ENCODE measurements at places on chromosomes 16 and 17.

GRCh38 chr17:57515662-57516211, 229.4 kb downstream of the CCDC182 start:
- no peak for DNase-seq

- DNase-seq, result no peak
Measured at GRCh38 chr17:59421722-59422121, 90.3 kb downstream of the YPEL2 start.

GRCh38 chr17:64736804-64737492, 74.8 kb upstream of the SMURF2 start:
- DNase-seq, result peak; percentile 71

DNA sequence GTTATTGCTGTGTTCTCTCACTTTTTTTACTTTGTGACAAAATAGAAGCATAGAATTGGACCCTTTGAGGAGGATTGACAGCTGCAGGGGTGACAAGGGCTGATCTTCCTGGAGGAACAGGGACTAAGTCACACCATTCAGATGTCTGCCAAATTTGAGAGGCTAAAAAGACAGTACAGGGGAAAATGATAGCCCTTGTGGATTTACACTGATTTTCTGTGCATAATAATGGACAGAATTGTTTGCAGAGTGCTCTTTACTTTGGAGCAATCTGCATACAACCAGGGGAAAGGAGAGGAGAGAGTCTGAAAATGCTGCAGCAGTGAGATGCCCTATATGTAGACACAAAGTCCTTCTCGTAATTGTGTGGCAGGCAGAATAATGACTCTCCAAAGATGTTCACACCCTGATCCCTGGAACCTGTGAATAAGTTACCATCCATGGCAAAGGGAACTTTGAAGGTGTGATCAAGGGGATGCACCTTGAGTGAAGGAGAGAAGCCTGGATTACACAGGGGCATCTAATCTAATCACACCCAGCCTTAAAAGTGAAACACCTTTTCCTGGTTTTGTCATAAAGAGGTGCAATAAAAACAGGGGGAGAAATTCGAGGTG, 221.4 kb upstream of the CPHXL start:
- no peak for DNase-seq

DNA sequence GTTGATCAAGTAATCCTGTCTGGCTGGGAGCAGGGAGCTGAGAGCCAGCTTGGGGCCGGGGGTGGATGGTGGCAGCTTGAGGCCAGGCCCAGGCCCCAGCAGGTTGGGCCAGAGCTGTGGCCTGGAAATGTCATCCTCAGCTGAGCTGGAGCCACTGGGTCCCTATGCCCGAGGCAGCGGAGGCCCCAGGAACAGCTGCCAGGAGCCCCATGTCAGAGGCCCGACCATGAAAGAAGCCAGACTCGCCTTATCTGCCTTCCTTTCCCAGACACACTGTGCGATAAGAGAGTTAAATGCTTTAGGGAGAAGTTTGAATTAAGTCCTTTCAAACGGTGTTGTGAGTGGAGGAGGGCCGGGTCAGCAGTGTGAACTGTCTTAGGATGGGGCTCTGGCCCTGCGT, 3.5 kb downstream of the SMTNL2 start:
- DNase-seq, result no peak

- no peak for DNase-seq
Measured at GRCh38 chr17:2485543-2485942, 26.1 kb downstream of the METTL16 start.

GRCh38 chr16:87421003-87421912, 29.1 kb downstream of the MAP1LC3B start:
- no peak for DNase-seq

GRCh38 chr17:57211543-57211942, 44.8 kb upstream of the MSI2 start:
- no peak for DNase-seq

GRCh38 chr17:37516127-37516571, 26.5 kb downstream of the DUSP14 start:
- DNase-seq, result no peak

GRCh38 chr16:4016658-4017057, 99.6 kb downstream of the ADCY9 start:
- DNase-seq, result peak; percentile 86

- no peak for DNase-seq
Measured at GRCh38 chr16:12769525-12769924, 34.2 kb downstream of the CPPED1 start.

DNA sequence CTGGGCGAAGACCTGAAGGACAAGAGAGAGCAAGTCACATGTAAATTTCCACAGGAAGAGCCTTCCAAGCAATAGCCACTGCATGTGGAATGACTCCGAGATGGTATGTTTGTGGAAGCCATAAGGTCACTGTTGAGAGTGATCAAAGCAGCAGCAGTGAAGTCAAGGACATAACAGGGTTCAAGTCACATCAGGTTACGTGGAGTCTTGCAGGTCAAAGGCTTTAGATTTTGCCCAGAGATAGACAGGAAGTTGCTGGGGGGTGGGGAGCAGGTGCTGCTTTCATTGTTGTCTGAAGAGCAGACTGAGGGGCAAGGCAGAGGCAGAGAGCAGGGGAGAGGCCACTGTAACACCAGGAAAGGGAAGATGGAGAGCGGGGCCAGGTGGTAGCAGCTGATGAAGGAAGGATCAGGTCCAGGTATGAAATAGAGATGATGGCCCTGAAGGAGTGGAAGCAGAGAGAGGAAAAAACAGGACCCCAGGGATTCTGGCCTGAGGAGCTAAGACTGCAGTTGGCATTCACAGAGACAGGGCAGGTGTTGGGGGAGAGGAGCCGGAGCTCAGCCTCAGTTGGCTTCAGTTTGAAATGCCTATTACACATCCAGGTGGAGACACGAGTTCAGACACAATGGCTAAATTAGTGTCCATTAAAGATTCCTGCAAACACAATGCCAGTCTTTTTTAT, 129.3 kb upstream of the AXIN2 start:
- no peak for DNase-seq

DNA sequence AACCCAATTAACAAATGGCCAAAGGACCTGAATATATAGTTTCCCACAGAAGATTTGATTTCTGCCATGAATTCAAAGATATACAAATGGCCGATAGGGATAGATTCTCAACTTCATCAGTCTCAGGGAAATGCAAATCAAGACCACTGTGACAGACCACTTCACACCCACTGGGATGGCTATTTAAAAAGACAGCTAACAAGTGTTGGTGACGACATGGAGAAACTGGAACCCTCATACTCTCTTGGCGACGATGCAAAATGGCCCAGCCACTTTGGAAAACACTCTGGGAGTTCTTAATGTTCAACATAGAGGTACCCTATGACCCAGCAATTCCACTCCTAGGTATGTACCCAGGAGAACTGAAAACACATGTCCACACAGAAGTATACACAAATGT, 17.4 kb upstream of the KREMEN2 start:
- no peak for DNase-seq
